ENCODE measurements at places on chromosomes 3 and 15.

- DNase-seq = no peak
Observed at GRCh38 chr15:44282101-44282500, 6.4 kb upstream of the GOLM2 start.

DNA sequence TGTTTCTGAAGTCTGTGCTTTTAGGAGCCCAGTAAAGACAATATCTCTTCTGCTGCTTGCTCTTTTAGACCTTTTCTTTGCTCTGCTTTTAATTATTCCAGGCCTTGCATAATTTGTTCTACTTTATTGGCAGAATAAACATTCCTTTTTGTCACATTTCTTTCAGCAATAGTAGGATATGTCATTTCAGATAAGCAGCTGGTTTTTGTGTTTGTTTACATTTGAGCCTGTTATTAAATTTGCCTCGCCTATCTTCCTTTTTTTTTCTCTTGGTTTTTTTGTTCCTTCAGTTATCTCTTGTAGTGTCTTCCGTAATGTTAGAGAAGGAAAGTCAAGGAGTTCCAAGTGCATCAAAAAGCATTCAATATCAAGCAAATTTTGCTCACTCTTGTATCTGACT, 16.4 kb downstream of the ZNF654 start:
- DNase-seq = no peak

DNA sequence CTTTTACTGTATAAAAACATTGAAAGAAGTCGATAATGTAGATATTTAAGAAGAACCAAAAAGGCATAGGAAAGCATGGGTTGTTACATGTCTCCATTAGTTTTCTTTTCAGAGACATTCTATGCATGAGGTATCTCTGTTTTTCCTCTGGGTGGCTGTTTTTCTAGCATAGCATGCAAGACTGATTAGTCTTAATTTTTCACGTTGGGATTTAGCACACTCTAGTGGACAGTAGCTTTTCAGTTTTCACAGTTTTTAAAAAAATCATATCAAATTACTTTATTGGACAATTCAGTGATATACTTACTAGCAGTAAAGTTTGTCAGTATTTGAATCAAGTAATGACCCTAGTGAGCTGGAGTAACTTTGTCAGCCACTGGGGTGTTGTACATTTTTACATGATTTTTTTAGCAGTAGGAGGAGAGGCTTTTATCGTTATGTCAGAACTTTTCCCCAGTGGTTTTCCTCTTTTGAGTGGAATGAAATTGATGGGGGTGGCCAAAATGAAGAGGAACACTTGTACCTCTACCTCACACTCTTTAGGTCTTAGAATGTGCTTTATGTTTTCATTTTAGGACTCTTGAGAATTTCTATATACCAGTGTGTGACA, 57.2 kb downstream of the SEC22A start:
- no peak for DNase-seq

DNA sequence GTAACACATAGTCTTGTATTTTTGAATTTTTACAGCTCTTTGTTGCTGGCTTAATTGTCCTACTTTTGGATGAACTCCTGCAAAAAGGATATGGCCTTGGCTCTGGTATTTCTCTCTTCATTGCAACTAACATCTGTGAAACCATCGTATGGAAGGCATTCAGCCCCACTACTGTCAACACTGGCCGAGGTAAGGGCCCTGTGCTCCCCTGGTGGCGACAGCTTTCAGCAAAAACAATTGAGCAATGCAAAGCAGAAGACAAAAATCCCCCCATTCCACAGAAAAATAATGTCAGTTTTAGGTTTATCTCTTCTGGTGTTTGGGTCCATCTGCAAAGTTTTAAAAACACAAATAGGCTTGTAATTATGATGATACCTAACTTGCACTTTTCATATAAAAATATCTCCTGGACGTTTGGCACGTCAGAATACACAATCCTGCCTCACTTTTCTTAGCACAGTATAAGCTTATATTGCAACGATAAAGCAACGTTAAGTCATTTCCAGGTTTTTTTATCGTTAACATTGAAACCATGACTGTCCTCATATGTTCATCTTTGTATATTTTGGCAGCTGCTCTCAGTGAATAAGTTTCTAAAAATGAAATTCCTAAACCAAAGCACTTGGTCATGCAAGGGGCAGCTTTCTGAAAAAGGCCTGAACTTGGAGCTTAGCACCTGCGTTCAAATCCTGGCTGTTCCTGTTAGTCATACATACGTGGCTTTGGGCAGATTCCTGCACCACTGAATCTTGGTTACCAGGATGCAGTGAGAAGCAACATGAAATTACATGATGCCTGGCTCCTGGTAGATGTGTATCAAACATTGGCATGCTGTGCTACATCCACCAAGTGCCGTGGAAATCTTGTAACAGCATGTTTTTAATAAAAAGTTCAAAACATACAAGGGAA, 8.5 kb downstream of the SEC61A1 start:
- DNase-seq = no peak

GRCh38 chr3:159448902-159449301, 539.7 kb upstream of the IL12A start:
- no peak for DNase-seq

DNA sequence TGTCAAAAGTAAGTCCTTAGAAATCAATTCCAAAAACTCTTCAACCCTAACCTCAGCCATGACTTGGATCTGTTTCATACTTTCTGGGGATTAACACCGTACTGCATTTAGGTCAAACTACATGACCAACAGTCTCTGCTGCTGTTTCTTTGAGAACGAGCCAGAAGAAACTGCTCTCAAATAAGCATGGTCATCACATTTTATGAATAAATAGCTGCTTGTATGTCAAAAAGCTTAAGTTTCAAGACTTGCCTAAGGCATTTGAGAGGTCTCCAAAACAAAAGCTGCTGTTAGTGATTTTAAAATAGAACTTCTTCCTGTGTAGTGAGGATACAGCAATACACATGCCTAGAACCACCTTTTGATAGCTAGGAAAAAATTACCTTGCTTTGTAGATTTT, 166.3 kb upstream of the CHRM5 start:
- DNase-seq = no peak

- peak; percentile 7 for DNase-seq
Observed at GRCh38 chr3:24154013-24154695, 209.1 kb downstream of the NR1D2 start.

- no peak for DNase-seq
Observed at GRCh38 chr3:116300226-116300625, 145.1 kb downstream of the LSAMP start.

DNA sequence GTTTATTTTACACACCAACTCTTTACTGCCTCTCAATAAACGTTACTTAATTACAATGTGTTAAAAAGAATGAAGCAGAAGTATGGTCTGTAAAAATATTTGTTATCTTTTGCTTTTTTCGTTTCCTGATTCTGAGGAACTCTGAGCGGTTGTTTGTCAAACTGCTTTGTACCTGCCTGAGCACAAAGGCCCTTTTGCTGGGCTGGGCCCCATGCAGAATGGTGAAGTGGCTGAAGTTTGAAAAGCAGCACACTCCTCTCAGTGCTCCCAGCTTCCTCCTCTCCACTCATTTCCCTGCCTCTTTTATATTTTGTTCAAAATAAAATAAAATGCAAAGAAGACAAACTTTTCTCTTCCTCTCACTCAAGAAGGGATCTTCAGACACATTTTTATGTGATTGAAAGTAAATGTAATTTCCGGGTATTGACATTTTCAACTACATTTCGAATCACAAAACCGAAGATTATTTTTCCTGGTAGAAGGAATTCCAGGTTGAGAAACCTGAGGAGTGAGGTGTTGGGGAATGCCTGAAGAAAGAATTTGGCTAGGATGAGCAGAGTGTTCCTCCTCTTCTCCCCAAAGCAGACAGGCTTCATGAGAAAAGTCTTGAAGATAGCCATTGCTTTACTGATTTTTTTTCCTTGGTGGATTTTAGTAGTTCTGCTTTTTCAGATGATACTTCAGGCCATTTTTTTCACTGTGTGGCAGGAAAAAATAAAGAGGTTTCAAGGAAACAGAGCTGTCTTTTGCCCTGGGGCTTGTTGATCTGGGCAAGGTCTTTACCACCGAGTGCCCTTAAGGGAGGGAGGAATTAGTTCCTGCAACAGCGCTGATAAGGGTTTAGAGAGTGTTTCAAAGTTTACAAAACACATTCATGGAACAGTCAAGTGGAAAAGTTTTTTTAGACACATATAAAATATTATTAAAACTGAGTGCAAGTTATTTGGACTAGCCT, 229.8 kb downstream of the NFKBIZ start:
- DNase-seq = no peak

GRCh38 chr3:37974121-37975083, 16.2 kb upstream of the VILL start:
- DNase-seq = peak; percentile 75

DNA sequence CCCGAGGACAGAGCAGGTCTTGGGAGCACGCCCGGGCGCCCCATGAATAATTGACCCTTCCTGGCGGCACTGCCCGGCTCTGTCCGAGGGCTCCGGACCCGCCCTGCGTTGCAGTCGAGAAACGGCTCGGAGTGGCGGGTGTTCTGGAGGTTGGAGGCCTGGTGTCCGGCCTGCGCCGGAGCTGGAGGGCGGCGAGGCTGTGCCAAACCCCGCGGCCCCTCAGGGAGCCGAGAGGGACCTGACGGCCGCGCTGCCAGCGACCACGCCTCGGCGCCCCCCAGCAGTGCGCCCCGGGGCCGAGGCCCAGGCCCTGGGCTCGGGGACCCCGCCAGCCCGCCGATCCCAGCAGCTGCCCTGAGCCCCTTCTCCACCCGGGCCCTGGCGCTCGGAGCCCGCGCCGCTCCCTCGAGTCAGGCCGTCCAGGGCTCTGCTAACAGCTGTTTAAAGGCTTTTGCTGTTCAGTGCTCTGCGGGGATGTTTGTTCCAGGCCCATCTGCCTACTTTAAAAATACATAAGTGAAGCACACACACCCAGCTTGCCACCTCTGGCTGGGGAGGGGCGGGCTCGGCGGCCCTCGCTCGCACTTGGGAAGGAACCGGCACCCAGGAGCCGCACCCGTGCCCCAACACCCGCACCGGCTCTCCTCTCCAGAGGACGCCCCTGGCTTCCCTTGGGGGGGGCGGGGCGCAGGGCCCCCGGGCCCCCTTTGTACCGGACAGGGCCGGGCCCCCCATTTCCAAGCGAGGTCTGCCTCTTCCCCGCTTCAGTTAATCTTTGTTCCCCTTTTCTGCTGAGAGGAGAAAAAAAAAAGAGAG, 730 bp upstream of the ZNF710 start:
- peak; percentile 65 for DNase-seq

DNA sequence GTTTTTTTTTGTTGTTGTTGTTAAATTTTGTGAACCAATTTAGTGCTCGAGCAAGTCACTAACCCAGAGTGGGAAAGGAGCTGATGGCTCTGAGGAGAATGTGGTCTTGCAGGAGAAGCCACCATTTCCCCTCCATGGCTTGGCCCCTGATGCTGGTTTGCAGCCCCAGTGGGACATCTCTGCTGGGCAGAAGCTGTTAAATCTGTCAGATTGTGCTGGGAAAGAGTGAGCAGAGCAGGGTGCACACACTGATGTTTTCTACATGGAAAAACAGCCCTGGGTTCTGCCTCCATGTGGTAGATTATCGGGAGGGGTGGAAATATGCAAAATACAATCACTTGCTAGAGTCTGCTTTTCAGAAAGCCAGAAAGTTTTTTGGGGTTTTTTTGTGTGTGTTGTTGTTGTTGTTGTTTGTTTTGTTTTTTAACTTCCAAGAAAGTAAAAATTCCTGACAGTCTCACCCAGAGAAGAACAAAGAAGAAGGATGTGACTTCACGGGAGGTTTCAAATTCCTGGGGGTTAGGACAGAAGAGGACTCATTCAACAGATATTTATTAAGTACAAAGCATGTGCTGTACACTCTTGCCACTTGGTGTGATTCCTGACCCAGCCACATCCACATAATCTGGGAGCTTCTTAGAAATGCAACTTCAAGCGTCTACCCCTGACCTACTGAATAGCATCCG, 133.7 kb downstream of the FOXB1 start:
- DNase-seq = no peak

DNA sequence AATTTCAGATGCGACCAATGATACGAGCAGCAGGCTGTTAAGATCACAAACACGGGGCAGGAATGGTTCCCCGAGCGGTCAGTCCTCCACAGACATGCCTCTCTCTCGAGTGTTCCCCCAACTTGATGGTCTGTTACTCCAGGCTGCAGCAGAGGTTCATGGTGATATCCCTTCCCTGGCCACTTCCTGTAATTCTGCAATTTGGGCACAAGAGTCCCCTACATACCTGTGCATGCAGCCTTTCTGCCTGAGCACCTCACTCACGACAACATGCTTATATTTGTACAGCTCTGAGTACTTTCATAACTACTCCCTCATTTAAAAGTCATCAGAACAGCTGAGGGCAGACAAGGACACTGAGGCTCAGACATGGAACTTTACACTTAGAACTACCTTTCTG, 408.1 kb upstream of the NR2F2 start:
- no peak for DNase-seq

Measured in GM13977 (cell line).